ENCODE measurements at places on chromosomes 1 and 21.
A peak's percentile ranks its signal among the peaks of the same experiment; 100 is the strongest.

- no peak for DNase-seq
Observed at GRCh38 chr1:6316240-6317097, 55.6 kb upstream of the GPR153 start.

- DNase-seq: no peak
Observed at GRCh38 chr1:94668528-94668927, 127.0 kb upstream of the F3 start.

- DNase-seq: no peak
Observed at GRCh38 chr1:35544976-35545375, 12.2 kb downstream of the KIAA0319L start.

- no peak for DNase-seq
Observed at GRCh38 chr1:67664048-67664447, 21.0 kb upstream of the GADD45A start.

DNA sequence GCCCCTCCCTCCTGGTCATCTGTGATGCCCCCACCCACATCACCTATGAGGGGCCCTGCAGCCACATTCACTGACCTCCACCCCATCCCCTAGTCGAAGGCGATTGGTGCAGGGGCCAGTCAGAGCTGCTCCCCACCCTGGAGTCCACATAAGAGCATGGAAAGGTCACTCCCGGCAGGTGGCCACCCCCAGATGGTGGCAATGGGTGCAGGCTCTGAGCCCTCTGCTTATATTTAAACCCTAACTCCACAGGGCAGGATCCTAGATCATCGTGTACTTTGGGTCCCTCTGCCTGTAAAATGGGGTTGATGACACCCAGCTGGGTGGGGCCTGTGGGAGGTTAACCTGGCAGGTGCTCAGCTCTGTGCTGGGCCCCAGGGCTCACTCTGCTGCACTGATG, 186.8 kb upstream of the C1orf174 start:
- no peak for DNase-seq

GRCh38 chr1:70043804-70044203, 161.6 kb downstream of the LRRC40 start:
- DNase-seq: no peak

GRCh38 chr1:79005945-79006344, 585 bp downstream of the ADGRL4 start:
- no peak for DNase-seq

DNA sequence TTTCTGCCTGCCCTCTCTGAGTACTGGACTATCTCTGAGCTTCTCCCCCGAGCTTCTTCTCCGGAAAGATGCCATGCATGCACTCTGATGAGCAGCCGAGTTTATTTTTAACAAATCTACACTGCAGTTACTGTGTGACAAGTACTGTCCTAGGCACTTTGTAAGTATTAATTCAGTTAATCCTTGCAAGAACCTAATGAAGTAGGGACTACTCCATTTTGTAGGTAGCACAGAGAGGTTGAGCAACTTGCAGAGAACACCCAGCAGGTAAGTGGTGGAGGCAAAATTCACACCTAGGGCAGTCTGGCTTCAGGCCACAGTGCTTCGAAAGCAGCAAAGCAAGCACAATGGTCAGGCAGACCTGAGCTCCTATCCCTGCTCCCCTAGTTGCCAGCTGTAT, 3.8 kb upstream of the TAL1 start:
- no peak for DNase-seq

DNA sequence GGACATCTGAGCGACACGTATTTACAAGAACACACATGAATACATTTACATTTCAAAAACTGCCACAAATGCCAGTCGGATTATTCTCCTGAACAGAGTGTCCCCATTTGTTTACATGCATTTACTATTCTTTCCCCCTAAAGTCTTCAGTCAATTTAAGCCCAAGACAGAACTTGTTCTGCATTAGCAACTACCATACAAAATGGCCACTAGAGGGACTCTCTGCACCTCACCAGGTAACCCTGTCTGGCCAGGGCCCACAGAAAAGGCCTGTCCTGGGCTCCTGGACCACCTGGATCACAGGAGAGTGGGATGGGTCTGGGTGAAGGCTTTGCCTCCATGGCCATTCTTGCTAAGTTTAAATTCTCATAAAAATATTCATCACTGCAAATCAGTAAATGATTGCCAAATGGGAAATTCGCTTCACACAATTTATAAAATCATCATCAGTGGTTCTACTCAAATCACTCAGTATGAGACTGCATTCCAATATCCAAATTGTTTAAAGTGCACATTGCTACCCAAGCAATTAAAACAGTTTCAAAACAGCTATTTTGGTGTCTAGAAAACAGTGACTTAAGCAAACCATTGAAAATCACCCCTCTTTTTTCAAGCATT, 12.5 kb upstream of the GUCA2A start:
- no peak for DNase-seq

- DNase-seq: no peak
Observed at GRCh38 chr1:192945390-192946130, 113.6 kb downstream of the UCHL5 start.

DNA sequence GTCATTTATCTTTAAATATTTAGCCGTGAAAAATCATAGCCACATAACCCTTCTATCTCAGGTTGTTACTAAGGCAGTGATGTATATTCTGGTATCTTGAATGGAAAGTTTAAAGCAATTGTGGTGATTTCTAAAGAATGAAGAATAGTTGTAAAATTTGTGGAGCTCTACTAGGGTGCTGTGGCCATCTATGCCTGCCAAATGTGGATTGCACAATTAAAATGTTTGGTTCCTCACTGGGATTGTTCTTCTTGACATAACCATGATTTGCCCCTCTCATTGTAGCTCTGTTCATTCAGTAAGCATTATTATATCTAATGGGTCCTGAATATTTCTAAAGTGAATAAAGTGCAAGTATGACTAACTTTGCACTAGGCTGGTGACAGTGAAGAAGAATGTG, 50.1 kb downstream of the AK4 start:
- no peak for DNase-seq

DNA sequence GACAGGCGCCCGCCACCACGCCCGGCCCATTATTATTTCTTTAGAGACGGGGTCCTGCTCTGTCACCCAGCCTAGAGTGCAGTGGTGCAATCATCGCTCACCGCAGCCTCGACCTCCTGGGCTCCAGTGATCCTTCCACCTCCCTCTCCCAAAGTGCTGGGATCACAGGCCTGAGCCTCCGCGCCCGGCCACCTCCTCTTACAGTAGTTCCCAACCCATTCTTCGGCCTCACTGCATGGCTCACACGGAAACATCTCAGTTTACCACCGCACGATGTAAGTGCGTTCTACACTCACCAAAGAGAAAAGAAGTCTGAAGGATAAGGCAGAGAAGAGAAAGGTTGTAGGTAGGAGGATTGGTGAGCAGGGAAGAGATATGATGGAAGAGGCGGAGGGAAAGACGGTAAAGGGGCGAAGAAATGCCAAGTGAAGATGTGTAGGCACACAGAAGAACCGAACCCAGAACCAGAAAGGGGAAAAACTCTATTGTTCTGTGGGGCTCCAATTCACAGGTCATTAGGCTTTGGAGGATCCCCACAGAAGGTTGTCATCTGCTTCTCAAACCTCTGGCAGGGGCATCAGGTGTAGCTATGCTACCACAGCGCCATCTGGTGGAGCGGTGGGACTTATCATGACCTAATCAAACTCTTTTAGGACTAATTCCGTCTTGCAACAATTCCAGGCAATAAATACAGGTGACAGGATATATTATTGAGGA, 504.2 kb downstream of the SMYD3 start:
- DNase-seq: peak; percentile 75

DNA sequence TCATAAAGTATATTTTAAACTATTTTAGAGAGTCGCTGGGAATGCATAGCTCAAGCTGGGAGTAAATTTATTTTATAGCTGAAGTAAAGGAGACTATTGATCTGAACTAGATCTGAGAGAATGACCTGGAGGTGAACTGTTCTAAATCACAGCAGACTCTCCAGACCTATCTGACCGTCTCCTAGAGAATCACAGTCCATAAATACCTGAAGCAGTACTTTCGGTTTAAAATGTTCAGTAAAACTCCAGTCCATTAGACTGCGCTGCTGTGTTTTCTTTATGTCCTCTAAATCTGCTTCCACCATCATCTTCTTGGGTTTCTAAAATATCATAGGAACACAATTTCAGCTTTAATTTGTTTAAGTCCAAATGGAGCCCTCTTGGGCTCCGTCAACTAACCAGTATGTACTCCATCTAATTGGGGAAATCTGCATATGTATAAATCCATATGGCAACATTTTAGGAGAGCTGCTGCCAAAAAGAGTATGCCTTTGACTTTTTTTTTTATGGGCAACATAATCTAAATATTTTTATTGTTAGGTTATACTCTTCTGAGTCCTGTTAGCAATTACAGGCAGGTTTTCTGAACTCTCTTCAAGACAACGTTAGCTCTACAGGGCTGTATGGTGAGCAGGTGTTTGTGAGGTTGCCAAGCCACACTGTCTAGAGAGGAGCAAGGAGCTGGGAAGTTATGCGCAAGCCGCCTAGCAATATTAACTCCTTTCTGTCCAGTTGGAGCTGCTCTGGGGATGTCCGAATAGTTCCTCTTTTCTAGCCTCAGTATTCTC, 111.2 kb downstream of the SPAG17 start:
- no peak for DNase-seq

- DNase-seq: no peak
Observed at GRCh38 chr1:9039761-9040658, 13.8 kb upstream of the SLC2A7 start.

- no peak for DNase-seq
Observed at GRCh38 chr1:87437663-87438295, 109.1 kb downstream of the LMO4 start.

DNA sequence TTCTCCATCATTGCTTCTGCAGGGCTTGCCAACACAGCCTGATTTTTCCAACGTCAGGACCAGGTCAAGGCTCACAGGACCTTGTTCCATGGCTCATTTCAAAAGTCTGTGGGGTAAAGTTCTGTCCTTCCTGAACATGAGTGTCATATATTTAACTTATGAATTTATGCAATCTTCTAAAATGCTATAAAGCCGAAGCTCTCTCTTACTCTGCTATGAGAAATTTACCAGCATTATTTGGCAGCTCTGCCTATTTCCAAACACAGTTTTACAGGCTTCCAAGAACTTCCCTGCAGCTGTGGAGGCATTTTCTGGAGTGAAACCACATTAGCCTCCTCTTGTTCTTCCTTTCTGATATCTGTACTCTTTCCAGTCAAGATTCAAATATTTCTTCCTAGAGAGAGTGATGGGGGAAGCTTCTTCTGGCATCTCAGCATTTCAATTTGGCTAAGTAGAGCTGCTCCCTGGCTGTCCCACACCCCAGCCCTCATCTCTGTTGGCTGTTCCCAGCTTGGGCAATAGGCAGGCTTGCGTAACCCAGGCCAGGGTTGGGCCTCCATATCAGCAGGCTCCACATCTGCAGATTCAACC, 15.6 kb upstream of the HMGCS2 start:
- DNase-seq: no peak

DNA sequence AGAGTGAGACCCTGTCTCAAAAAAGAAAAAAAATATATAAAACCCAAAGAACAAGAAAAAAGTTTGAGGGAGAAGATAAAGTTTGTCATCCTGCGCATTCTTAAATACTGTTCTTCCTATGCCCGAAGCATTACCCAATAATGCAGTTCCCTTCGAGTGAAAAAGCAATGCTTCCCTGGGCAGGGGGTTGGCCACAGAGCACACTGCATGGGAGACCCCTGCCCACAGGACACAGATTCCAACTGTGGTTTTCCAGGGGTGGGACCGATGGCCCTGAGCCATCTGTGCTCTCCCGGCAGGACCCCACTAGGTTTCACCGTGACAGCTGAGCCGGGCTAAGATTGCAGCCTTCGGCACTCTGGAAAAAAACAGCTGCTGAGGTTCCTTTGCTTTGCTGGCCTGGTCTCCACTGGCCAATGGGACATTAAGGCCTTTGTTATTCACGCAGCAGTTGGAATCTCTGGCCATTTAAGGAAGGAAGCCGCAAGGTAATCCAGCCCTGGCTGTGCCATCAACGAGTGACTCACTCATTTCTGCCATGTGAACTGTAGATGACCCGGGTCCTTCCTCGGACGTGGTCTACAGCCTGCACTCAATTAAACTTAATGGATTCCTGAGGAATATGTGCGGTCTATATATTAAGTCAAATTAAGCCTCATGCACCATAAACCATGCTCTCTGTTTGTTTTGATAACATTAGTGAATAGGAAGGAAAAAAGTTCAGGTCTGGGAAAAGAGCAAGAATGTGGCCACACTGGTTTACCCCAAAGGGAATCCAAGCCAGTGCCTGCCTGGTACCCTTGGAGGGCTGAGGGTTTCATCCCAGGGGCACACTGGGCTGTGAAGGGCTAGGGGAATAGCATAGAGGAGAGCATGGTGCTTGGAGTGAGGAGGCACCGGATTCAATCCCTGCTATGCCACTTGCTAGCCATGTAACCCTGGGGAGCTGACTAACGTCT, 163.2 kb downstream of the ZBTB18 start:
- no peak for DNase-seq

- DNase-seq: no peak
Observed at GRCh38 chr1:201356236-201356635, 21.2 kb downstream of the TNNT2 start.

GRCh38 chr1:183185941-183186490, at the start of gene LAMC2:
LAMC2 (plus strand) TSS chr1:183186264; CDS start chr1:183186353, 89 bp downstream.
- DNase-seq: no peak

- peak; percentile 10 for DNase-seq
Observed at GRCh38 chr1:93844262-93845045, 34.6 kb downstream of the DNTTIP2 start.

- no peak for DNase-seq
Observed at GRCh38 chr21:37319551-37319950, 47.0 kb upstream of the DYRK1A start.
